T-helper 1 cell (primary cell): ENCODE measurements at places on chromosomes 13 and 19.

- no peak for DNase-seq
Observed at GRCh38 chr13:88752041-88752440, 1080.9 kb downstream of the SLITRK5 start.

DNA sequence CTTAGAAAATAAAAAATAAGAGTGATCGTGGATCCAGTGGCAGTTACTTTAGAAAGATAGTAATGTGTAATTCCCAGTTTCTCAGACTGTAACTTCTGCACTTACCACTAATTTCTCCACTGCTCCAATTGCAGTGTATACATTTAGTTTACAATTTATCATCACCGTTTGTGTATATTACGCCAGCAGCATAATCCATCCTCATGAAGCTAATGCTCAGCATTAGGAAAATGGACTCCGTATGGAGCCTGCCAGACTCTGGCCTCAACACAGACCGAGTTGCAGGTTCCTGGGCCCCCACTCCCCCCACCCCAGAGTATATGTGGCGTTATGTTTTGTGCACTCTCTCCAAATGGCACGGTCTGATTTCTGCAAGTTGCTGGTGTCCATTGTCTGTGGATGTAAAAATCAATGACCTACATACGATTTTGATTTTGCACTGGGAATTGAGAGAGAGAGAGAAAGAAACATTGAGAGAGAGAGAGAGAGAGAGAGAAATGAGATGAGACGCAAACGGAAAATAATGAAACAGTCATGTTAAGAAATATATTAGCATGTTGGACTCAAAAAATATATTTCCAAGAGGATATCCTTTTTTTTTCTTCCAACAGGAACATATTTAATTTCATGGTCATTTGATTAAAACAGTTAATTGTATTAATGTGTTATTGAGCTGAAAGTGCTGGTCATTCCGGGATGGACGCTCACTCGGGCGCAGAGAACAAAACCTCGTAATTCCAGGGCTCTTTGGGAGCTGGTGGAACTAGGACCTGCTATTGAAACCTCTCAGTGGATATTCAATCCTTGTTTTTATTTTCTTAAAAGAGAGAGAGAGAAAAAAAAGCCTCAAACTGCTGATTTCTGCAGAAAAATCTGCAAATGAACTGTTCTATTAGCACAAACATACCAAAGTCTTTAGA, 278.8 kb downstream of the TSHZ3 start:
- no peak for DNase-seq

DNA sequence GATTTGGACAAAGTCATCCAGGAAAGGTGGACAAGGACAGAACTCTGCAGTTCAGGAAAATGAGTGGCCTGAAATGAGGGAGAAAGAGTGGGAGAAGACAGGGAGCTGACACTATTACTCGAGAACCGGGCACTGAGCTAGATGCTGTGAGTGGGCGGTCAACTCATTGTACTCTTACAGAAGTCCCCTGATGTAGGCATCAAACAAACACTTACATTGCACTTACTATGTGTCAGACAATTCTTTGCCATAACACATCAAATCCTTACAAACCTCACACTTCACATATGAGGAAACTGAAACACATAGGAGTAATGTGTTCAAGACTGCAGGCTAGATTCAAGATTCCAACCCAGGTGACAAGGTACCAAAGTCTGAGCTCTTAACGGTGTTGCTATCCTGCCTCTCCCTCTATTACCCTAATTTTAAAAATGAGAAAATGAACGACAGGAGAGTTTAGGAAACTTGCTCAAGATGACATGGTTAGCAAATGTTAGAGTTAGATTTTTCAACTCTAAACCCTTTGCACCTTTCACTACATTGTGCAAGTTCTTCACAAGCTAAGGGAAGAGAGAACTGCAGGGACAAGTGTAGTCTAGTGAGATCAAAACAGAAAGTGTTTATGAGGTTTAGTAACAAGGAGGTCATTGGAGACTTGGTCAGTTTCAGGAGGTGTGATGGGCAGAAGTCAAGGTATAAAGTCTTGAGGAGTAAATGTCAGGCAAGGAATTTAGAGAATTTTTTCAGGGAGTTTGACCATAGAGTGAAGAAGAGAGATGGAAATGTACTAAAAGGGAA, 4.9 kb upstream of the MEDAG start:
- DNase-seq, result no peak

- DNase-seq, result no peak
Observed at GRCh38 chr19:15672580-15673175, at the start of gene CYP4F12. TSS of gene CYP4F12 (plus strand) at chr19:15673087. CDS start at chr19:15673530, 443 bp downstream.

- DNase-seq, result peak; percentile 61
Observed at GRCh38 chr19:21463449-21464105, 41.8 kb upstream of the ZNF429 start.

DNA sequence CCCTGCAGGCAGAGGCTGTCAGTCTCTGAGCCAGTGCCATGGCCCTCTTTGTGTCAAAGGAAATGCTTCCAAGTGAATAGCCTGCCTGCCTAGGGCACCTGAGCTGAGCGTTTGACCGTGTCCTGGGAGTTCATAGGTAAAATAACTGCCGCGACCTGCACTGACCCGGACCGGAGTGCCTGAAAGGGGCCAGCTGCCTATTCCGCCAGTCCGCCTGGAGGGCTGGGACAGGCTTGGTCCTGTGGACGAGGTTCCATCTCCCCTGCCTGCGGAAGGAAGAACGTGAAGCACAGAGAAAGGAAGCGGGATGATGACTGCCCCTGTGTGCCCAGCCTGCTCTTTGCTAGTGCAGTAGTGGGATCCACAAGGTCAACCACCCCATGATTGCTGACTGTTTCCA, 17.5 kb upstream of the ZNF492 start:
- no peak for DNase-seq

- no peak for DNase-seq
Observed at GRCh38 chr13:79778741-79779460, 297.9 kb downstream of the NDFIP2 start.

- no peak for DNase-seq
Observed at GRCh38 chr19:58385891-58386575, 1.0 kb upstream of the RPS5 start.

- no peak for DNase-seq
Observed at GRCh38 chr13:26621731-26622401, 64.4 kb downstream of the WASF3 start.

DNA sequence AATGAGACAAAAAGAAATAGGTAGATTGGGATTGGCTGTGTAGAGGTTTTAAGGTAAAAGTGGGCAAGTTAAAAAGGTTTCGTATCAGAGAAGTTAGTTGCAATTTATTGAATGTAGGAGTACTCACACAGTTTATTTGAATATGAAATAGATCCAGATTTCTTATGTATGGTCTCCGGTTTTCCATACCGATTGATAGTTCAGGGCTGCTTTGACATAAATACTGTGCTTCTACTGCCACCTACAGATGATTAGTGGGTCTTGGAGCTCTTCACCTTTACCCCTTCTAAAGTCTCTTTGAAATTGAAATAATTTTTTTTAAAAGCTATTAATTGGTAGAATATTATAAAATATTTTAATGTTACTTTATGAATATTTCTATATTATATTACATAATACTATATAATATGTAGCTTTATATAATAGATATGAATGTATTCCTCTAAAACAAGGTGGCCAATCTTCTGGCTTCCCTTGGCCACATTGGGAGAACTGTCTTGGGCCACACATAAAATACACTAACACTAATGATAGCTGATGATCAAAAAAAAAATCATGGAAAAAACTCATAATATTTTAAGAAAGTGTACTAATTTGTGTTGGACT, 7.7 kb upstream of the GPR18 start:
- no peak for DNase-seq

DNA sequence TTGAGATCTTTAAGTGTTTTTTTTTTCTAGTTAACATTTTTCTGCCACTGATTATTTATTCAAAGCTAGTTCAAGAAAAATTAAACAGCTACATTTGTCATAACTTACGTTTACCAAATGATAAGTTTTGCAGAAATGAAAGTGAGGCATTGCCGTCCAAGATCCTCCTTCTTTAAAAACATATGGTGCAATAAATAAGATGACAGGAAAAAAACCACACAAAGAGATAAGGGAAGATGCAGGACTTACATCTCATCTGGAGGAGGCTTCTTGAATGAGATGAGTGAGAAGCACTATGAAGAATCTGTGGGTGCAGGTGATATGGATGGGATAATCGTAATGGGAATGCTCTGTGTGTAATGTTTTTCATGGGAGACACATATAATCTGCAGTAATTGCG, 12.4 kb downstream of the TNFSF13B start:
- DNase-seq, result no peak
